ENCODE measurements at places on chromosomes 2 and 18.
A peak's percentile ranks its signal among the peaks of the same experiment; 100 is the strongest.

- DNase-seq: no peak
Observed at GRCh38 chr2:99852956-99853355, 289.4 kb downstream of the AFF3 start.

- no peak for DNase-seq
Observed at GRCh38 chr2:7607441-7608173, 690.4 kb downstream of the RNF144A start.

- no peak for DNase-seq
Observed at GRCh38 chr2:238456970-238457926, 30.5 kb downstream of the ASB1 start.

GRCh38 chr2:180505203-180505602 lies 475.2 kb upstream of the UBE2E3 start:
- DNase-seq: no peak

DNA sequence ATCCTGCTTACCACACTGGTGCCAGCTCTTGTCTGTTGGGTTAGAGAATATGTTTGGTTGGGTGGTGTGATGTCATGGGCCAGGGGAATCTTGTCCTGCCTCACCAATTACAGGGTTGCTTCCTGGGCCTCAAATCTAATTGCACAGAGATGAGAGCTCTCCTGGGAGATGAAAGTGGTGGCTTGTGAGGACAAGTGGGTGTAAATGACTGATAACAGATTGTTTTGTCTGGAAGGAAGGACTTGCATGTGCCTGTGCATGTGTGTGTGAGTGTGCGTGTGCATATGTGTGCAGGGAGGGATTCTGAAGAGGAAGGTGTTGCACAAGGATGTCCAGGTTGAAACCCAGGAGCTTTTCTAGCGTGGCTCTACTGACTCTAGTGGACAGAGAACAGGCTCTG lies 271.9 kb downstream of the LOXHD1 start:
- no peak for DNase-seq

DNA sequence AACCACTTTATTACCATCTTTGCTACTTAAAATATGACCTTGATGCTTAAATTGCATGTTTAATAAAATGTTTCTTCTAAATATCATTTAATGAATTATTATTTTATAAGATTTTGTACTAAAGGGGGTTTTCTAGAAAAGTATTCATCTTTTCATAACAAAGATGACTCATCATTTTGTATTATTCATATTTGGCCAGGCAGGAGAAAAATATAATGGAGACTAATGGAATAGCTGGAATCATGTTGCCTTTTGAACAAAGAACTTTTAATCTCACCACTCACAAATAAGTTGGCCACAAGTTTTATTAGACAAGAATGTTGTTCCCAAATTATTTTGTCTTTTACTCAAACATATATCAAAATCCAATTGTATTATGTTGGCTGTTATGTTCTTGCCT lies 882.4 kb downstream of the DSC3 start:
- no peak for DNase-seq

- no peak for DNase-seq
Observed at GRCh38 chr2:156797832-156798231, 361.7 kb downstream of the GPD2 start.

DNA sequence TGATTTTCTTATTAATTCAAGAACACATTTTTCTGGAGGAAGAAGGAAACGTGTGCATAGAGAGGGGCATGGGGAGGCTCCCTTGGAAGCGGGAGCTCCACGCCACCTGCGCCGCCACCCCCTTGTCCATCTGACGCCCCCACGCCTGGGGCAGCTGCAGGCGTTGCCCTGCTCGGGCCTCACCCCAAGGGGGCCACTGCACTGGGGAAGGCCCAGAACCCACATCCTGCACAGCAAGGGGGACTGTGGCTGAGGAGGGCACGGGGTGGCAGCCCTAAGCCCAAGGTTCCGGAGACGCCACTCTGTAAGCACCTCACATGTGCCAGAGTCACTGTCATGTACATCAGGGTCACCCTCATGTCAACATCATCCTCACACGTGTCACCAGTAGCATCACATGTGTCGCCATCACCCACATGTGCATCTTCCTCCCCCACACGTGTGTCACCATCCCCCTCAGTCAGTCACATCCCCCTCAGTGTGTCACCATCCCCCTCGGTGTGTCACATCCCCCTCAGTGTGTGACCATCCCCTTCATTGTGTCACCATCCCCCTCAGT lies 486.7 kb upstream of the SALL3 start:
- DNase-seq: no peak

- DNase-seq: no peak
Observed at GRCh38 chr2:113025737-113026136, 20.5 kb downstream of the IL36A start.

GRCh38 chr2:170147576-170147975 lies 30.4 kb upstream of the MYO3B start:
- no peak for DNase-seq

DNA sequence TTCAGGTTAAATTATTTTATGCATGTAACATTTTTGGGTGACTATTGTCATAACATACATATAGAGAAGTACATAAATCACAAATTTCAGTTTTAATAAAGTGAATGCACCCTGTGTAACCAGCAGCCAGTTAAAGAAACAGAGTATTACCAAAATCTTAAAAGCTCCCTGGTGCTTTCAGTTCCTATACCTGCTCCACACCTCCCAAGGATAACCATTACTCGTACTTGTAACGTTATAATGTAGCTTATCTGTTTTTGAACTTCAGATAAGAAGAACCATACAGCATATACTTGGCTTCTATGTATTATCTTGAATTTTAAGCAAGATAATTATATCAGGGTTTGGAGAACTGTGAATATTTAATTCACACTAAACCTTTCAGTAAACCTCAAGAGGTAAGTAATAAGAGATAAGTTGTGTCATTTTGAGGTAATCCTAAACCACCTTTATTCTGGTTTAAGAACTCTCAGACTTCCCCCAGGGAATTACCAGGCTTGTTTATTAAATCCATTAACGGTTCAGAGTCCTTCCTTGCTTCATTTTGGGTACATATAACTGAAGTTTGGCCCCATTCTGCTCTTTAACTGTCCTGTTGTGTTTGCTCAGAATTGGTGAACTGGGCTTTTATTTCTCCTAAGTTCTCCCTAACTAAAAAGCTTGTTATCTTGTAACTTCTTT lies 58.6 kb downstream of the LCLAT1 start:
- no peak for DNase-seq

DNA sequence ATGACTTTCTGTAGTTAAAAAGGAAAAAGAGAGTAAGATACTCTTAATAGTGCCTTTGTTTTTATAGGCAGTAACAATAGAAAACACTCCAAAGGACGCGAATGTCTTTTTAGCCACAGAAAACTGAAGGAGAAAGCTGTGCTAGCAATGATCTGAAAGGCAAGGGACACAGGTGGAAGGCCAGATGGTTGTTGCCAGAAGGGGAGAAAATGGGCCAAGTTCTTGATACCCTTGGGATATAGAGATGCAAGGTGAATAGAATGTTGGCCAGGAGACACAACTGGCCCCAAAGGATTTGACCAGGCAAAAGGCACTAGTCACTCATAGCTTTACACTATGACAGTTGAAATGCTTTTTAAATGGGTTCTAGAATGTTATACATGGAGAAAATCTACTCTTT lies 180.0 kb downstream of the NRXN1 start:
- no peak for DNase-seq

GRCh38 chr18:34866739-34867138 lies 156.6 kb downstream of the DTNA start:
- DNase-seq: peak; percentile 14

DNA sequence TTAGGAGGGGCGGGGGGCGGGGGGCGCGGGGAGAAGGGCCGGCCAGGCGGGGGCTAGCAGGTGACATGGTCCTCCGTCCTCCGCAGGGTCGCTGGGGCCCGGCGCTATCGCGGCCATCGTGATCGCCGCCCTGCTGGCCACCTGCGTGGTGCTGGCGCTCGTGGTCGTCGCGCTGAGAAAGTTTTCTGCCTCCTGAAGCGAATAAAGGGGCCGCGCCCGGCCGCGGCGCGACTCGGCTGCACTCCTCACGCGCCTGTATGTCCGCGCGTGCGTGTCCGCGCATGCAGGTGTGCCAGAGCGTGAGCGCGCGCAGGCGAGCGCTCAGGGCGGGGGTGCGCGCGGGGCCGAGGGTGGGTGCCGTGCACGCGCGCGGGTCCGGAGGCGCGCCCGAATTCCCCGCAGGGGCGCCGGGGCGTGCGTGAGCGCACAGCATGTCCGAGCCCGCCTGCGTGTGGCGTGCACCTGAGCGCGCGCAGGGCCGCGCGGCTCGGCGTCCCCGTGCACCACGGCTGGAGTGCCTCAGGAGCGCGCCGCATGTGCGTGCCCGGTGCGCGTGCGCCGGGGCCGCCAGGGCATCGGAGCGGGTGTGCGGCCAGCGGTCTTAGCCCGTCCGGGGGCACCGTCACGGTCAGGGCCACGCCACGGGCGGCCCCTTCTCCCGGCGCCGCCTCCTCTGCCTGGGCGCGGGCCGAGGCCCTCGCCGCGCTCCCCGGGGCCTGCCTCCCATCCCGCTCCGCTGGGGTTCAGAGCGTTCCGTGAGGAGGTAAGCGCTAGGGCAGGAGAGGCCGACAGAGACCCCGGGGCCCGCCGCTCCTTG lies 6.3 kb downstream of the SNORC start:
- DNase-seq: peak; percentile 73

DNA sequence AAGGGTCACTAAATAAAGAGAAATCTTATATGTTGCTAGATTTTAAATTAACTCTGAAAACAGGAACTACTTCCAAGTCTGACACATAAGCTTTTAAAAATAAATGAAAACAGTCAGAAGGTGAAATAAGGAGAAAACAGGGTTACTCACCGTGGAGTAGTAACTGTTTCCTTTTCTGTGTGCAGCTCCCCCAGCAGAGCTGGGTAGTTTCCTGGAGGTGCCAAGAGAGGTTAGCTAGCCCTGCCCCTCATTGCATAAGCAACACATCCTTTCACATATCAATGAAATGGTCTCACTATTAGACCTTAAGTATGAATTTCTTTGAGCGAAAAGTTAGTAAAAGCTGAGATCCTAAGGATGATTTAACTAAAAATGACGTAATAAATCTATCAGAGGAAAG lies 54.0 kb upstream of the GPR75 start:
- no peak for DNase-seq

DNA sequence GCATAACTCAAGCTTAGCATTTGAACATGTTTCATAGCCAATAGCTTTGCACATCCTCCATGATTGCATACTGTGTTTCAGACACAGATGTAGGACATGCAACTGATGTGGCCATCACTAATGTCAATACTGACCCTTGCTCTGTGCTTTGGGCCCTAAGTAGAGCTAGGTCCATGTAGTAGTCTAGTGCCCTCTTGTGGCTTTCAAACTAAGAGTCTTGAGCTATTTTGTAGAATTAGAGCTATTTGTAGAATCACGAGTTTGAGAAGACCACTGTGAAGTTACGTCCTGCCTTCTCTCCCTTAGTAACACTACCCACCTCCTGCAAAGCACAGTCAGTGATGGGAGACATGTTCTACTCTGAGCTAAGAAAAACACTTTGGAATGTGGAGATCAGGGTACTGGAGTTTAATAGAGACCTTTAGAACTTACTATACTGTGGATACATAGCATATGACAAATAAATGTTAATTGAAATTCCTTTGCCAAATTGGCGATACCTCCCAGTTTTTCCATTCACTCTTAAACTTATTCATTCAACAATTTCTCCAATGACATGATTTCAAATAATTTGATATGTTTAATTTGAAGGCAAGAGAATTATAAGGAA lies 306.5 kb upstream of the TNP1 start:
- DNase-seq: peak; percentile 67

GRCh38 chr2:241456546-241456945 lies 51.8 kb downstream of the STK25 start:
- DNase-seq: no peak

DNA sequence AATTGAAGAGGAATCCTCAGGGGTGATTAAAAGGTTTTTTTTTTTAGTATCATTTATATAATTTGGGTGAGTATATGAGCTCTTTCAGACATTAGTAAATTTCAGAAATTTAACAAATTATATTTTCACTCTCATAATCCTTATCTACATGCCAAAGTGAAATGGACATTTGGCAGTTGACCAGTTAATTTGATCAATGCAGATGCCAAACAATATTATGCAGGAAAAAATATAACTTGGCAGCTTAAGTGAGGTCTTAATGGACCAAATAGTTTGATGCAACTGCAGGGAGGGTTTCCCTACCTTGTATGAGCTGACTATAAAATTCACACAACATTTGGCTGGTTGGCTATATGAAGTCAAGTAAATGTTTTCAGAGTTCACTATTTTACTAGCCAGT lies 185.2 kb downstream of the CCDC102B start:
- no peak for DNase-seq

- peak; percentile 86 for DNase-seq
Observed at GRCh38 chr18:48942554-48943261, 8.1 kb downstream of the SMAD7 start.

DNA sequence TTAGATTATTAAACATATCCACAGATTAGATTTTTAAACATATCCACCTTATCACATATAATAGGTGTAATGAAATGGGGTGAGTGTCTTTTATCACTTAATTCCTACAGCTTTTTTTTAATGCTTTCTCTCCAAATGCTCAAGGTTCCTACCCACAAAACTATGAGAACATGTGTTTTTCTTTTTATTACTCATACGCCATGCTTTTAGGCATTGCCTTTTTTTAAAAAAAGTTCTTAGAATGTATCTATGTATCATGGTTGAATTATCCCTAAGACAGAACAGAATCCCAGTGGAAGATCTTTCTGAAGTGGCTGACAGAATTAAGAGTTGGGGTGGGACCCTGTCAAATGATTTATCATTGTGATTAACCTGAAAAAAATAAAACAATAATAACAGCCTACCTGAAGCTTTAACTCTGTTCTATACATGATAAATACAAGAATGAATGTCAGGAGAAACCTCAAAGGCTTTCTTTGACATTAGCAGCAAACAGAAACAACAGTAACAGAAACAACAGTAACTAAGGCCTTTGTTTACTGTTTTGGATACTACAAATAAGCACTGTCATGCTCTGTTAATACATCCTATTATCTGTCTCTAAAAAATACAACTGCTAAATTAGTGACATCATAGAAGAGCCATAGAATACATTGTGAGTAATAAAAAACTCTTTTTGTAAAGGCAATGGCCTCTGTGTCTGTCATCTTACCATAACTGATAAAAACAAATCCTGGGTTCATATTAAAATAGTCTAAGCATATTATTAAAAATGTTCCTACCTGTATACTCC lies 4.1 kb upstream of the ZNF397 start:
- no peak for DNase-seq

DNA sequence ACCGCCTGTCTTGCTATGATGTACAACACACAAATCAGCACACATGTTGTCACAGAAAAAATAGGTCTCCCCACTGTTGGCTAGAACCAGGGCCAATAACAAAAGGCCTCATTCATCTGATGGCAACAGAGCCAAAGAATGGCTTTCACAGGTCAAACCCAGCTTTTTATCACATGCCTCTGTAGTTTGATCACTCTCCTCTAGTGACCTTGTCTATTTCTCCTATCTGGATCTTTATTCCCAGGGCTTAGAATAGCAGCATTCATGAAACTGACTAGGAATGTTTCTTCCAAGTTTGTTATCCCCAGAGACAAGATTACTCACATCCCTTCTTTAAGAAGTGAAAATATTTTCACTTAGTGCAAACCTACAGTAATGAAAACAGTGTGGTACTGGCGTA lies 285.8 kb upstream of the GYPC start:
- no peak for DNase-seq

Measured in hepatocyte (in vitro differentiated cells).